A549 (cell line): ENCODE measurements at places on chromosomes 12 and 14.

DNA sequence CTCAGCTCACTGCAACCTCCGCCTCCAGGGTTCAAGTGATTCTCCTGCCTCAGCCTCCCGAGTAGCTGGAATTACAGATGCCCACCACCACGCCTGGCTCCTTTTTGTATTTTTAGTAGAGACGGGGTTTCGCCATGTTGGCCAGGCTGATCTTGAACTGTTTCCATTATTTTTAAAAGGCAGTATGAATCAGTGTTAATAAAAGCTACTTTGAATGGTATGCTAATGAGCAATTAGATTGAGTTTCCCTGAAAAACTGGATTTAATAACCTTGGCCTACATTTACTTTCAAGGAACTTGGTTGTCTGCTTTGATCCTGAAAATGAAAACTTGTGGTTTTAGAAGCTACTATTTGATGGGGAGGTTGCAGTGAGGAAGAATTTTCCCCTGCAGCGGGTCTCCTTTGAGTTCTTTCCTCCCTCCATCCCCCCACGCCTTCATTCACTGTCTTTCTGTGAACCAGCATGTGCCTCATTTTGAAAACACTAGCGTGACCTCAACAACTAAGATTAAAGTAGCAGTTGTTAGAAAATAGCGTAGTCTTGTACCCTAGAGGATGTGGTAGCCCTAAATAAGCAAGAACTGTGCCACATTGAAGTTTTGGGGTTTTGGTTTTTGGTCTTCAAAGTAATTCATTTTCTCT, 17.8 kb upstream of the RPS6KA5 start:
- DNase-seq: no peak

- no peak for DNase-seq
These were observed 51.1 kb upstream of the KRAS start for GRCh38 chr12:25301798-25302197.

- no peak for DNase-seq
These were observed 9.4 kb upstream of the LRP1-AS start for GRCh38 chr12:57156701-57157403.

DNA sequence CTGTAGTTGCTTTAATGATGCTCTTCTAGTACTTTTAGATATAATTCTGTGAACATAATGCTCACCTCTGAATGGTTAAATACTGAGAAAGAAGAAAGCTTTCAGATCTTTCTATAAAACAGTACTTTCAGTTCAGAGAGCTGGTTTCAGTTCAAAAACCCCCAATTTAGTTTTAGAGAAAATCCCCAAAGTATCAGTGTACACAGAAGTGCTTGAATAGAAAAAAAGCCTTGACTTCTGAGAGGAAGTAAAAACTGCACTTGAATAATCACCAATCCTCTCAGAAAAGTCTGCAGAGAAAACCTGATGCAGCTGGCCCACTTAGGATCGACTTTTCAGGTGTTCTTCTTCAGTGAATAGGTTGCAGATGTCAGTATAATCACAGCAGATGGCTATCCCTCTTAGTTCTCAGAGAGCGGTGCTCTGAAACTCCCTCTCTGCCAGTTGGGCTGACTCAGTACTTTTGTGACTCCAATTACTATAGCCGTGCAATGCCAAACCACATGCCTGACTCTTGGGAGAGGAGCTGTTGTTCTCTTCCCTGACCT, 616.3 kb downstream of the LRFN5 start:
- DNase-seq: peak; percentile 2

DNA sequence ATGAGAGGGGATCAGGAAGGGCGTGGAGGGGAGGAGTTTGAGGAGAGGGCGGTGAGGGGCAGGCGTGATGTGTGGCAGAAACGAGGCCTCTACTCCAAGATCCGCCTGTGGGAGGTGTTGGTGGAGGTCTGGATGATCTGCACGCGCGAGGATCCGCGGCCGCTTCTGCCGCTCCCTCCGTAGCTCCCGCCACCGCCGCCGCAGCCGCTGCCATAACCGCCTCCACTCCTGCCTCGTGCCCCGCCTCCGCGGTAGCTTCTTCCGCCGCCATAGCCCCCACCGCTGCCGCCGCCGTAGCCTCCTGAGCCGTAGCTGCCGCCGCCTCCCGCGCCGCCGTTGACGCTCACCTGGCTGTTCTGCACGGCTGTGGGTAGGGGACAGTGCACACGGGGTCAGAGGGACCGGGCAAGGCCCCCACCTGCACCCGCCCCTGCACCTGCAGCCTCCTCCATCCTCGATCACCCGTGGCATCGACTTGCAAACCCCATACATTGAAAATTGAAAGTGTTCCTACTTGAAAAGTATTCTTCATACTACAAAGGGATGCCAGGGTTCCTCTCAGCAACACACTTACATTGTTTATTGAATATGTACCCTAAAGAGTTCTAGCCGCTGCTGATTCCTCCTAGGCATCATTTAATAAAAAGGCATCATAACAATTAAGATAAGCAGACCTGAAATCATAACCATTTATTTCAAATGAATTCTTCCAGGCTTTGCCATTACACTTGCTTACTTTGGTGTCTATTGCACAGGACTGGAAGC, 11.1 kb upstream of the KRT1 start:
- no peak for DNase-seq

GRCh38 chr12:67911275-67911600, 78.0 kb upstream of the IFNG-AS1 start:
- DNase-seq: no peak

- DNase-seq: no peak
These were observed 6.2 kb upstream of the SLC15A4 start for GRCh38 chr12:128829861-128830504.

GRCh38 chr14:99239661-99240092, 32.3 kb downstream of the BCL11B start:
- no peak for DNase-seq
